ENCODE measurements at places on chromosomes 3 and 15. TPM values are rescaled to one million over a fixed set of nuclear protein-coding genes. Genes with fewer than 3 reads are reported as not detected.

DNA sequence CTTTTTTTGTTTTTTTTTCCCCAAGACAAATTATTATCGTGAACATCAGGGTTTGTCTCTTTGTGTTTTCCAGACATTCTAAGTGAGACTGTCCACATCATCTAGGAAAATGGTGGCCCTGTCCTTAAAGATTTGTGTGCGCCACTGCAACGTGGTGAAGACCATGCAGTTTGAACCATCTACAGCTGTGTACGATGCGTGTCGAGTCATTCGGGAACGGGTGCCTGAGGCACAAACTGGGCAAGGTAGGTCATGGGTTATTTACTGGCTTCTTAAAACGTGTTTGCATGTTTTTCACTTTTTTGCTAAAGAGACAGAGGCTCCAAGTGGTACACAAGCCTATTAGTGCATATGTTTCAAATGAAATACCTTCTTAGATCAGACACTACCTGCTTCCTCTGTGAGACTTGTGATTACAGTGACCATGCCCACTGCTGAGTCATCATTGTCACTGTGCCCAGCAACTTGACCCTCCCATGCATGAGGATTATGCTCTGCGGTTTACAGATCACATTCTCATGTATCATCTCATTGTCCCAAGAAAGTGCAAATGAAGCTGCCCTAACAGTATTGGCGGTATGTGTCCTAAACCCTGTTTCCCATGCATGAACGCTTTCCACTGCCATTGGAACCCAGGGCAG, 395.2 kb upstream of the TPM1 start:
- no peak for DNase-seq

DNA sequence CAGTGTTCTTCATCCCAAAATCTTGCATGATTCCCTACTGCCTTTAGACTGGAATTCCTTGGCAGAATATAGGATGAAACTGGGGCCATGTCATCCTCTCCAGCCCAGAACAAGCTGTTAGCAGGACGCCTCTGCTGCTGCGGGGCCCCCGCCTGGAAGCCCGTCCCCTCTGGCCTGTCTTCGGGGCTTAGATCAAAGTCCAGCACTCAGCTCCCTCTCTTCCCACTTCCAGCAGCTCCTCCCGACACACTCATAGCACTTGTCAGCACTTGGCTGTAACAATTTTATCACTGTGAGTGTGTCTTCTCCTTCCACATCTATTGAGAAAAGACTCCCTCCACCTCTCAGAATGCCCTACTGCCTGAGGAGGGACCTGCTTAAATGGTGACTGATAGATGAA, 112.0 kb upstream of the HACD2 start:
- no peak for DNase-seq

- DNase-seq, result no peak
These were observed 63.3 kb downstream of the UBE3A start for GRCh38 chr15:25375557-25375956.

- DNase-seq, result no peak
These were observed 87.0 kb downstream of the CD200R1L start for GRCh38 chr3:112759681-112760080.

GRCh38 chr15:76994001-76994400, 925 bp upstream of the PSTPIP1 start:
- no peak for DNase-seq

DNA sequence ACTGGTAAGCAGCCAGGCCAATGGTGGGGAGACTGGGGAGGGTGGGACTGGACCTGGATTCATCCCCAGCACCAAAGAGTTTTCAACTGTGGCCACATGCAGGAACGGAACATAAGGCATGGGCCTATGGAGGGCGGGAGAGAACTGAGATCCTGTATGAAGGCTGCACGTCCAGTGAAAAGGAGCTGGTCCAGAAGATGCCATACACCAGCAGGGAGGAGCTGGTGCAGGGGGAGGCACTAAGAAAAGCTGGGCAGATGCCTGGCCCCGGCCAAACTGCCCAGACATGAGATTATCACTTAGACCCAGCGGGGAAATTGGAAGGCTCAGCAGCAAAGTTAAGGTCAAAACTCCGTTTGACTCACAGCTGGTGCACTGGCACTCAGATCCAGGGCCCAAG, 58.1 kb upstream of the MCF2L2 start:
- DNase-seq, result peak; percentile 43

DNA sequence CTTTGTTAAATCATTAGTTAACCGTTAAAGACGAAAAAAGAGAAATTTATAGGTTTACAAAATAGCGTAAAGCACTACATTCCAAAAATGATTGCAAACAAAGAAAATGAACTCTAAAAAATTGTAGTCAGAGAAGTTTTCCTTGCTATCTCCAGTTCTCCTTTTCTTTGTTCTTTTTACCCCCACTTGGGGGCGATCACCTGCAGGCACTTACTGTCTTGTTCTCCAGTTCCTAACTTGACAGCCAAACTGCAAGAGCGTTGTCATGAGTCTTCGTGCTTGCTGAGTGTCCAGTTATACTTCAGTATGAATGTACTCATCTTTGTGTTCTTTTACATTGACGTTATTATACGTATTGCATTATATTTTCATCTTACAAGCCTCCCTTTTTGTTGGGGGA, 54.5 kb downstream of the CHD2 start:
- DNase-seq, result no peak

GRCh38 chr3:185647134-185647879, 61.2 kb downstream of the SENP2 start:
- peak; percentile 46 for DNase-seq

GRCh38 chr3:61152071-61152470, 99.2 kb downstream of the FHIT start:
- no peak for DNase-seq

DNA sequence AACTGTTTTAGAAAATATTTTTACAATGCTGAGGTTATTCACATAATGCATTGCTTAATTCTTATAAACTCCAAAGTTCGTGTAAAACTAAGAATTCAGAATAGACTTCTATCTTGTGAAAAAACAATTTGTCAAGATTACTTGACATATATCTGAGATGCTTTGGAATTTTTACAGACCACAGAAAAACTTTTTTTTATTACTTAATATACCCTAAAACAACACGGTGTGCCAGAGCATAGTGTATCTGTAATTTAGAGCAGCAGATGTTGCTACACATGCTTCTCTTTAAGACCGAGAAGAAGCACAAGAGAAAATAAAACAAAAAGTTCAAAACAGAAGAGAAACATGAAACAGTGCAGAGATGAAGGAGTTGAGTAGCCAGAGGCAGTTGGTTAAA, 26.4 kb downstream of the ASB7 start:
- DNase-seq, result no peak

DNA sequence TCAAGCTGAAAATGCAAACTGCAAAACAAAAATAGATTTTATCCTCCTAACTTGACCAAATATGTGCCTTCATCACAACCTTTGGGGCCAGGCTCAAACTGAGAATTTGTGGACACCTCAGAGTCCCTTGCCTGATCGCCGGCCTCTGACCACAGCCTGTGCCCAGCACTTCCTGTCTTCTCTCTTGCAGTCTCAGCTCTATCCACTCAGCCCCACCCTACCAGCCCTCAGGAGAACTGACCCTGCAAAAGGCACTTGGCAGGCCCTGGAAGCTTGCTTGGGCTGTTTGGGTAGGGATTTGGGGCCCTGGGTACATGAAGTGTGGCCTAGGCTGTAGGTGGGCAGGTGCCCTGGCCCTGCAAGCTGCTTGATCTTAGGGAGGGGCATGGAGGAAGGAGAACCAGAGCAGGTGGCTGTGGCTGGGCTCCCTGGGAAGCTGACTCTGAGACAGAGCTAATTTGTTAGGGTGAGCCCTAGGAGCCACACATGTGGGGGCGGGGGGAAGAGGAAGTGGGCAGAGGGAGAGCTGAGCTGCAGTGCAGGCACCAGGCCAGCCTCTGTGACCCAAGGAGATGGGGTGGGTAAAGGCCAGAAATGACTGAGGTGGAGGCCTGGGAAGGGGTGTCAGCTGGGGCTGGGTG, 8.6 kb downstream of the CLEC3B start:
- DNase-seq, result peak; percentile 81

DNA sequence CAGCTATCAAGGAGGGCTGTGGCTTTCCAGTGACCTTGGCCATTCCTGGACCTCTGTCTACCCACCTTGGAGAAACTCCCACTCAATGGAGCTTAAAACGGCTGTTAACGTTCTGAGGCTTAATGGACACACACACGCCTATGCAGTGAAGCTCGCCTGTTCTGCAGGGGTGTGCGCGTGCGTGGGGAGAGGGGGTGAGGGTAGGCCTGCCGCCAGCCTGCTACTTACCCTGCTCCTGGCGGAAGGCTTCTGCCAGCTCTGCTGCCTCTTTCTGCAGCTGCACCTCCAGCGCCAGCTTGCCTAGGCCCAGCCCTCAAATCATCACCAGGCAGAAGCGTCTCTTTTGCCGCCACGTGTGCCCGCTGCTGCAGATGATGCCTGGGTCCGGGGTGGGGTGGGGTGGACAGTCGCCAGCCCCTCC, 23.2 kb upstream of the PARL start:
- no peak for DNase-seq

- no peak for DNase-seq
These were observed 510.3 kb downstream of the ZIC1 start for GRCh38 chr3:147919496-147919895.

GRCh38 chr15:76863693-76864092, 41.4 kb downstream of the SCAPER start:
- no peak for DNase-seq

DNA sequence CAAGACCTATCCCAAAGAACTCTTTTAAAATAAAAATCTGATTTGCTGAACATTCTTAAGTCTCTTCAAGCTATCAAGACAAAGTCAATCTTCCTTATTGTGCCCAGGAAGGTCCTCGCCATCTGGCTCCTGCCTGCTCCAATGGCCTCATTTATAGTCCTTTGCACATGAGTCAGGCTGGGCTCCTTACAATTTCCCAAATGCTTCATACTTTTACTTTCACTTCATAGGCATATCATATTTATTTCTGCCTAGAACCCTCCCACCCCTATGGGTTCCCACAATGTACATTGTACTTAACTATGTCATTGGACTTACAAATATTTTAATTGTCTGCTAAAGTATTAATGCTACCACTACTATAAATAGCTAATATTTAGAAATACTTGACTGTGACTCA, 9.1 kb downstream of the THRB start:
- DNase-seq, result no peak

GRCh38 chr15:46300716-46301115, 665.9 kb downstream of the SQOR start:
- DNase-seq, result no peak

- DNase-seq, result no peak
These were observed 232.7 kb downstream of the IGSF11 start for GRCh38 chr3:118801899-118802298.

- no peak for DNase-seq
These were observed 182.3 kb upstream of the NDN start for GRCh38 chr15:23869396-23869795.

DNA sequence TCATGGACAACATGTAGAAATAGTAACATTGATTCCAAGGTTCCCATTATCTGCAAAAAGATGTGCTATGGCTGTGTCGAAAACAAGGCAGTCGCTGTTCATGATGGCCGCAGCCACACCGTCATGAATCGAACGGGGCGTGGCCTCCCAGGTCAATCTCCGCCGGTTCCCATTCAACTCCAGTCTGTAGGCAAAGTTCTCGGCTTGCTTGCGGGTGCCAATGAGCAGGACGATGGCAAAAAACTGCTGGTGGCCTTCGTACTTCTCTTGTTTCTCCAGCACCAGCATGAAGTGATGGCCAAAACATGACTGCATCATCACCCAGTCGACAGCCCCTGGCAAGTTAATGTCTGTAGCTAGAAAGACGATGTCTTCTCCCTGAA, 20.8 kb downstream of the SIAH2 start:
- DNase-seq, result no peak

DNA sequence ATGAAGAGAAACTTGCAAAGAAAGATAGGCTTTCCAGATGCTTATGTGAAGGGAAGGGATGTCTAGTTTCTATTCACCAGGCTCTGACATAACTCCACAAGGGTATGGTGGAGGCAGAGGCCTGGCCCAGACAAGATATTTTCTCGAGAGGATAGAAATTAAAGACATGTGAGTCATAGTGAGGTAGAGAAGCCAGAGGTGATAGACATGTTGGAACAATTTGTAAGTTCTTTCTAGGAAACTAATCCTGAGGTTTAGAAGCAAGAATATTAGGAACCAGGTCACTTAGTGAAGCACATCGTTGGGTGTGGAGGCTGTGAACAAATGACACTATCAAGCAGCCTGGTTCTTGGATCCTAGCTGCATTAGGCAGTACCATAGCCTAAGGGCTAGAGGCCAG, 176.9 kb downstream of the BBX start:
- DNase-seq, result no peak

- DNase-seq, result no peak
These were observed 99.6 kb downstream of the TUSC7 start for GRCh38 chr3:116809208-116809607.

DNA sequence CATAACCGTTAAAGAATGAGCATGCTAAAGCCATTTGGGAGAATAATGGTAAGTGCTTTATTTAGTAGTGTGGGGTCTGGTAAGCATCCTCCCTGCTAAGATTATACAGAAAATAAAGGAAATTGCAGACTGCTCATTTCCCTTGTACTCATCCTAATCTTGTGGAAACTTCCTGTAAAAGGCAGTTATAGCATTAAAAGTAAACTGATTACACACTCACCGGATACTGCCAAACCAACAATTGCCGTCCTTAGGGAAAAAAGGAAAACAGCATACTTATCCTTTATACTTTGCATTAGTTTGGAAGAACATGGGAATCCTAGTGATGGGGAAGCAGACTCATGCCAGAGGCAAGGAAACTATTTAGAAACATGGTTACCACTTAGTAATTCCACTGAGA, 5.3 kb upstream of the SPRED1 start:
- no peak for DNase-seq

Gene PPM1L
- 23.8 TPM for total RNA-seq

Gene SGO1
- total RNA-seq, result 0.63 TPM

Gene TRAT1
- 0.90 TPM for total RNA-seq

Gene IL5RA
- 2.6 TPM for total RNA-seq

Gene ZNF80
- total RNA-seq, result not detected

Gene CLDN16
- total RNA-seq, result 0.16 TPM

Gene STAC
- total RNA-seq, result 0.33 TPM

Gene TM6SF1
- total RNA-seq, result 30.2 TPM

Gene SHC4
- total RNA-seq, result 5.3 TPM

Gene CCR5
- not detected for total RNA-seq

Gene TNFAIP8L3
- total RNA-seq, result 1.2 TPM

Gene GPR62
- 0.82 TPM for total RNA-seq
